Neural progenitor cell (in vitro differentiated cells): ENCODE measurements at places on chromosomes 6 and 20. TPM values are rescaled to one million over a fixed set of nuclear protein-coding genes. Genes with fewer than 3 reads are reported as not detected.

Gene CALHM4
- not detected in 2 replicates for total RNA-seq

Gene IMPG1
- total RNA-seq: not detected in 2 replicates

Gene ITPA
- total RNA-seq: 18.2 and 27.7 TPM in 2 replicates

Gene SLC4A11
- total RNA-seq: 0.95 and 3.4 TPM in 2 replicates

Gene OR2J3
- 0.04 TPM in 1 of 2 replicates, not detected in the other for total RNA-seq

Gene DNAH8
- 0.09 and 1.1 TPM in 2 replicates for total RNA-seq

Gene TUBB2B
- 362 and 762 TPM in 2 replicates for total RNA-seq

Gene PXMP4
- 3.5 and 6.1 TPM in 2 replicates for total RNA-seq

Gene BEND6
- 0.90 and 2.4 TPM in 2 replicates for total RNA-seq

Gene RAET1L
- total RNA-seq: not detected in 2 replicates

Gene ADGB
- total RNA-seq: not detected in 2 replicates

- DNase-seq: no peak
These were observed 4.2 kb upstream of the IRF4 start for GRCh38 chr6:387293-387741.

- DNase-seq: no peak
These were observed 81.2 kb upstream of the HDAC2 start for GRCh38 chr6:114052141-114052540.

DNA sequence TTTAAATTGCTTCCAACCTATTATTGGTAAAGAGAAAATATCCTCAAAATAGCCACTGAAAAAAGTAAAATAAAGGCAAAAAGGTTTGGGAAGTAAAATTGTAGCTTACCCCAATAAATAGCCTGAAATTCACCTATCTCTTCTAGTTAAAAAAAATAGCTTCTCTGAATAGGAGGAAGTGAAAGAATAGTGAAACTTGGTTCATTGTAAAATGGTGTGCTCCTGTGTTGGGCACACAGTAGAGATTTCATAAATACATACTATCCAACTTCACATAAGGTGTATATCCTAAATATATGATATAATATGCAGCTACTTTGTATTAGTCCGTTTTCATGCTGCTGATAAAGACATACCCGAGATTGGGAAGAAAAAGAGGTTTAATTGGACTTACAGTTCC lies 45.3 kb downstream of the CDK19 start:
- no peak for DNase-seq

- DNase-seq: no peak
These were observed 163.4 kb downstream of the MTFR2 start for GRCh38 chr6:136086686-136087085.

DNA sequence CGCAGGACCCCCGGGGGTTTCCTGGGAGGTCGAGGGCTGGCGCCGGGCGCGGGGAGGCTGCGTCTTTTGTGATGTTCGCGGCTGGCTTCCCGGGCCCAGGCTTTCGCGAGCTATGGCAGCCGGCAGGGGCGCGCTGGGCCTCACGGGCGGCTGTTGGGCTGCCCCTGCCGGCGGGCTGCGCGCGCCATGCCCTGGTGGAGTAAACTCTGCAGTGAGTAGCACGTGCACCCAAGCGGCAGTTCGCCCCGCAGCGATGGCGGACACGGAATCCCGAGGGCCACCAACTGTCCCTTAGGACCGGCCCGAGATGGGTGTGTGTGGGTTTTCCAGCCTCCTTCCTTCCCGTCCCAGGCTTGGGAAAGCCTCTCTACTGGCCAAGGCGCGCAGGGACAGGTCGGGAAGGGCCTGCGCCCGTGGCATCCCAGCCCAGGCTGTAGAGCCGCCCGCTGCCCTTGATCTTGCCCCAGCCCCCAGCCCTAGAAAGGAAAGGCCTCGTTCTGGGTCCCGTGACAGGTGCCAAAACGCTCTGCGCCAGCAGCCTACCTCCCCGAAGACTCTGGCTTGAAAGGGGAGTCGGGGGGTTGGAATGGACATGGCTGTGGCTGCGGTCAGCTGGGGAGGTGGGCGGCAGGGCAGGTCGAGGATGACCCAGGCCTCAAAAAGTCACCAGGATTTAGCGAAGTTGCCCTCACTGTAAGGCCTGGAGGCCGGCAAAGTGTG lies 49.7 kb downstream of the ZBTB2 start:
- DNase-seq: no peak

DNA sequence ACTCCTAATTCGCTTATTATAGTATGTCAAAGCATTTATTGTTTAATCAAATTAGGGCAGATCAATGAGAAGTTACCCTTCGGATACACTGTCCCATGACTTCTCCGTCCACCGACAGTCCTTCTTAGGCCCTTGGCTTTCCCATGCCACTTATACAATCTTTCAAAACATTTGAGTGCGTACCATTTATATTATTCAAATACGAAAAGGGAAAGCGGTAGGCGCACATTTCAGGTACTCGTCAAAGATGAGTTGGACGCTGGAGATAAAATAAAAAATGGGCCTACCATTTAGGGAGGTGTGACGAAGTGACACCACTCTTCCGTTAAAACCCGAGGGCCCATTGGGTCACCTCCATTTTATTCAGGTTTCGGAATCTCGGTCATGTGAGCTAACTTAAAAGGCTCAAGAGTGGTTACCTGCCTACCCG lies 542 bp upstream of the AFG1L start:
- DNase-seq: no peak

- peak; percentile 60 for DNase-seq
These were observed 38.6 kb upstream of the SENP6 start for GRCh38 chr6:75563032-75563431.

- peak; percentile 52 for DNase-seq
These were observed 39.1 kb downstream of the TMX4 start for GRCh38 chr20:7980332-7981046.

GRCh38 chr6:78397499-78397898 lies 469.9 kb upstream of the IRAK1BP1 start:
- no peak for DNase-seq

DNA sequence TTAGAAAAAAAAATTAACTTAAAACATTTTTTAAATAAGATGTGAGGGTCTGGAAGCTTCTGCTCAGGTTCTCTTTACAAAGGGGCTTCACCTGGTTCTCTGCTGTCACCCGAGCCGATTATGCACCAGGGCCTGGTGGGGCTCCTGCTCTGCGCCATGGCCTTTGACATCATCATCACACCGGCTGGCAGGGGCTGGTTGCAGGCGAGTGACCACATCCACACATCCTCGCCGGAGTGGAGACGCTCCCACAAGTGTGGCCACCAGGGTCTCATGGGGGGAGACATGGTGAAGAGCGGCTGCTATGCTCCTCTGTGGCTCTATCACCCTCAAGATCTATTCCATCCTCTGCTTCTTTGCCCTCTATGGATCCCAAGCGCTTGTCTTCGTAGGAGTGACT lies 31.9 kb downstream of the MYLIP start:
- DNase-seq: no peak

DNA sequence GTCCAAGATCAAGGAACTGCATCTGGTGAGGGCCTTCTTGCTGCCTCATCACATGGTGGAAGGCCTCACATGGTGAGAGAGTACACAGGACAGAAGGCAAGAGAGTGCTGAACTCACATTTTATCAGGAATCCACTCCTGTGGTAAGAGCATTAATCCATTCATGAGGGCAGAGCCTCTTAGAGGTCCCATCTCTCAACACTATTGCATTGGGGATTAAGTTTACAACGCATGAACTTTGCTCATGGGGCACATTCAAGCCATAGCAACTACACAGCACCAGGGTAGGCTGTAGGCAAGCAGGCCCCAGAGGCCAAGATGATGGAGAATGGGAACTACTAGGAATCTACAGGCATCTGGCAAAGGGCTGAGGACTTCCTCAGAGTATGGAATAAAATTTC lies 10.0 kb upstream of the TGIF2 start:
- no peak for DNase-seq

GRCh38 chr6:107813555-107814194 lies 10.4 kb downstream of the SCML4 start:
- DNase-seq: no peak

DNA sequence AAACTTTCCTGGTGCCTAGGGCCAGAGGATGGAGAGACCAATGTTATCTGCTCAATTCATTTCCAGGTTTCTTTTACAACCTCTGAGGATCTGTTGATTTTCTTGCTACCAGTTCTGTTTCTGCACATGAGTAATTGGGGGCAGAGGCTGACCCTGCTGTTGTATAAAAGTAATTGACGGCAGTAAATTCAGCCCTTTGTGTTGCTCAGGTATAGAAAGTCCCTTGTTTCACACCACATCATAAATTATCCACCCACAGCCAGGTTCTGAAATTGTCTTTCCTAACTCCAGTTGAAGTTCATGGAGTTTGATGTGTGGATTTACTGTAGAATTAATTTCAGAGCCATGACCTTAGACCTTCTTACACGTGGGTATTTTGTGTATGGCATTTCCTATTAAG lies 107.4 kb upstream of the GRIK2 start:
- no peak for DNase-seq

- peak; percentile 80 for DNase-seq
These were observed 51.0 kb upstream of the TCF21 start for GRCh38 chr6:133837801-133838349.

GRCh38 chr6:28589957-28590349 lies 64.3 kb downstream of the GPX5 start:
- DNase-seq: peak; percentile 39

GRCh38 chr6:150079604-150080003 lies 10.7 kb upstream of the ULBP3 start:
- DNase-seq: peak; percentile 23

- no peak for DNase-seq
These were observed 142.0 kb downstream of the ARHGAP18 start for GRCh38 chr6:129568015-129568414.

DNA sequence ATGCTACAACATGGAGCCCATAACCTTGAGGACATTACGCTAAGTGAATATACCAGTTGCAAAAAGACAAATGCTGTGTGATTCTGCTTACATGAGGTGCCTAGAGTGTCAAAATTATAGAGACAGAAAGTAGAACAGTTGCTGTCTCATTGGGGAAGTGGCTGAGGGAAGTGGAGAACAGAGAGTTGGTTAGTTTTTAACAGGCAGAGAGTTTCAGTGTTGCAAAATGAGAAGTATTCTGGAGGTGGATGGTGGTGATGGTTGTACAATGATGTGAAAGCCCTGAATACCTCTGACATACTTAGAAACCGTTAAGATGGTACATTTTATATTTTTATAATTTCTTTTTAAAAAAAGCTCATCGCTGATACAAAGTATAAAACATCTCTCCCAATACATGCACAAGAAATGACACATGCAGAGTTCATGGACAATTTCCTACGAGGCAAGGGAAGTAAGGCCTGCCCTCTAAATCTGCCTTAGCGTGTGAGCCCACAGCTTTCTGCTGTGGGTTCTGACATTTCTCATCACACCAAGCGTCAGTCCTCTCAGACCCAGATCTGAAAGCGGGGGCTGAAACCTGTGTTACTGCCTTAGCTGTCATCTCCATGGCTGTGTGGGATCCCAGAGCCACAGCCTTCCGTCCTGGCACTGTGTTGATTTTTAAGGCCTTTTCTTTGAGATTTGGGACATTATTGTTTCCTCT lies 126.0 kb downstream of the RNASET2 start:
- DNase-seq: no peak

DNA sequence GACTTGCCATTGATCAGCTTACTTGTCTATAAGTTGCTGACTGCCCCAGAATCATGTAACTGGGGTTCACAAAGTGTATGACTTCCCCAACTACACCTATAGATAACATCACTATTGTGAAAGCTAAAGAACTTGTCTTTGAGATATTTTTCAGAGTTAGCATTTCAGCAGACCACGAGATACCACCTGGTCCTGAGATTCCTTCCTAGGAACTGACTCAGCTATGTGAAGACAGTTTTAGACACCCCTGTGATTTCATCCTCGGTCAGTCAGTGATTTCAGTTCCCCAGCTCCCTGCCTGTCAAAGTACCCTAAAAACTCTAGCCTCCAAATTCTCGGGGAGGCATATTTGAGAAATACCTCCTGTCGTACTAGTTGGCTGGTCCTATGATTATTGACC lies 62.4 kb downstream of the TXNDC5 start:
- DNase-seq: no peak

DNA sequence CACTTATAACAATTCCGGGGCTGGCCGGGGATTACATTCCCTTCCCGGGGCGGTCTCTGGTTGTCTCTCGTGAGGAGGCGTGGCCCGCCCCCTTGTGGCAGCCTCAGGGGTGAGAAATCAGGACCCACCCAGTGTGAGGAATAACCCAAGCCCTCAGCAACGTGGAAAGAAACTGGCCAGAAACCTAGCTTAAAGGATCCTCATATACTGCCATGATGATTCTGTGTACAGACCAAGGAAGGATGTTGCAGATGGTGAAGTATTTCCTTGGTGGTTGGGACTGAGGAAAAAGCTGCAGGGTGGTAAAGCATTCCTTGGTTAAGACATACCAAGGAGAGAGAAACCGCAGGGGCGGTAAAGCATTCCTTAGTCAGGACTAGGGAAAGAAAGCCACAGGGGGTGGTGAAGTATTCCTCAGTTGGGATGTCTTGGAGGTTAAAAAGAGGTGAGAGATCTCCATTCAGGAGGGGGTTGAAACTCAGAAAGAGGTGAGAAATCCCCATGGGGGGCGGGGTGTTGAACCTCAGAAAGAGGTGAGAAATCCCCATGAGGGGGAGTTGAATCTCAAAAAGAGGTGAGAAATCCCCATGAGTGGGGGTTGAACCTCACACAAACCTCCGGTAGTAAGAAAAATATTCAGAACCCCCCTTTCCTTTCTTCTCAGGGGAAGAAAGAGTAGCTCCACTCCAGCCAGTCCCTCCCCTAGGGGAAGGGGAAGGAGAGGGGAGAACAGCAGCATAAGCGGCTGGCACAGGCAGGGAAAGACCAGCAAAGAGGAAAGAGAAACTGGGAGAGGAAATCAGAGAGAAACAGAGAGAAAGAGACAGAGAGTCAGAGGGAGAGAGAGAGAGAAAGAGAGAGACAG lies 238.1 kb downstream of the RNGTT start:
- DNase-seq: peak; percentile 77

DNA sequence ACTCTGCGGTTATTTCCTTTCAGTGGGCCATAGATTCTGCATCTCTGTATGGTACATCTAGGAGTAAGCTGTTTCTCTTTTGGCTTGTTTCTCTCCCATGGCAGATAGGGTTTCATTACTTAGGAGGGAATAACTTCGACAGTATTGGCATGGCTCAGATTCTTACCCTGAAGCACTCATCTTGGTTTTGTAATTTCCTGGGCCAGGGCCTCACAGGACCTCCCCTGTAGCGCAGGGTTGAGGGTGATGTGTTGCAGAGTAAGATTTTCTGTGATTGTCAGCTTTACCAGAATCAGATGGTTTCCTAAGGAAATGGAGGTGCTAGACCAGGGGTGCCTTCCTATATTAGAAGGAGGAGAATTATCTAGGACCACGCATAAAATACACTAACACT lies 78.3 kb downstream of the STXBP5 start:
- no peak for DNase-seq

- DNase-seq: peak; percentile 61
These were observed 332.5 kb downstream of the CD83 start for GRCh38 chr6:14450133-14450504.

DNA sequence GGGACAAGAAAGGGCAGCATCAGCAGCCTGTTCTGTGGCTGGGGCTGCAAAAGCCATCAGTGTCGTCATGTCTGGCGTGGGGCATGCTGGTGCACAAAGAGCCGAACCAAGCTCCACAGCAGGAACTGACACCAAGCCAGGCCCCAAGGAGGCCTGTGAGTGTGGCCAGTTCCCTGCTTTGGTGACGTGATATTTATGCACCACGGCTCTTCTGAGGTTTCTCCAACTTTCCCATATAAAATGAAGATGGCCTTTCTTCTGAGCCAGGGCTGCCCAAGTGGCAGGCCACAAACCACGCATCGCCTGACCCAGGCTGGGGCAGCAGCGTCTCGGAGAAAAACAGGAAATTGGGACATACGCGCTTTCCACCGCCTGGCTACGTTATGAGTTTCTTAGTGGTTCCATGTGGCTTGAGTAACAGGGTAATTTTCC lies 109.9 kb downstream of the RIN2 start:
- no peak for DNase-seq

GRCh38 chr20:3084986-3085360 lies 449 bp upstream of the AVP start:
- no peak for DNase-seq

- no peak for DNase-seq
These were observed 62.7 kb downstream of the UBE2V1 start for GRCh38 chr20:50050214-50050613.
